Stimulated activated CD4-positive, alpha-beta T cell treated with anti-CD3 and anti-CD28 coated beads, Interleukin-2, amount 100 ng/mL, for 4 hours (primary cell): ENCODE measurements at places on chromosomes 11 and 22.

DNA sequence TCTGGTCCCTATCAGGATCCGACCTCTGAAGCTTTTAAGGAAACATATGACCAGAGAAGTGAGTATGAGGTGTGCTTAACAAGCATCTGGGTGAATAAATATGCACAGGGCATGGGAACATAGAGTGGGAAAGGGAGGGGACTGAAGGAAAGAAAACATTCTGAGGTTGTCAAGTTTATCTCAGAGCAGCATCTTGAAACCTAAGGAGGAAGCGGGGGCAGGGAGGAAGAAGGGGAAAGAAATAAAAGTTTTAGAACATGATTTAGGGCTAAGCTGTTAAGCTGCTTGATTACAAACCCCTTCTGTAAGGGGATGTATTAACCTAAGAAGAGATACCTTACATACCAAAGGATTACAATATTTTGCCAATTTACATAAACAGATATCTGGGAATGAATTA lies 24.0 kb upstream of the SC5D start:
- no peak for DNase-seq

DNA sequence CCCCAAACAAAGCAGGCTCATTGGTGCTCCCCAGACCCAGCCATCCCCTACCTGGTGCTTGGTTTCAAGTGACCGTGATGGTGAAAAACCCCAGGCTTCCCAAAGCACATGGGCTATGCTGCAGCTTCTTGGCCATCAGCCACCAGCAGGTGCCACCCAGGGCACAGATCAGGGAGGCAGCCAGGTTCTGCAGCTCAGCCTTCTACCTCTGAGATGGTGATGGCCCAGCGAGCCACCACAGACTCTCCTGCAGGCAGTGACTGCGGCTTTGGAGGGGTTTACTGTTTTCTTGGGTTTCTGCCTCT lies 70.0 kb upstream of the ALX4 start:
- DNase-seq: no peak

DNA sequence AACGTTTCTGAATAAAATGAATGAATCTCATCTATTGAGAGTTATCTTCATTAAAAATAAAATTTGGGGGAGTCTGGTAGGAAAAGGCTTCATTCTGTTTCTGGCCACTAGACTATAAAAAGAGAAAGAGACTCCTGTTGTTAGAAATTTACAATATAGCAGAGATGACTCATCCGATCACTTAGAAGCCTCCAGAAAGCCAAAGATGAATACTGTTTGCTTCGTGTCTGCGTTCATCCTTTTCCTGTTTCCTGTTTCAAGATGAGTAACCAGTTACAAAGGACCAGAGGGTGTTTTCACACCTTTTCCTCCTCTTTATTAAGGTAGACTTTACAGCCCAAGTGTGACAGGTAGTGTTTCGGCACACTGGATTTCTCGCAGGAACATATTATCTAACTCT lies 1120.7 kb downstream of the LRRC4C start:
- no peak for DNase-seq

GRCh38 chr11:104033134-104033533 lies 3.3 kb upstream of the DDI1 start:
- DNase-seq: no peak

DNA sequence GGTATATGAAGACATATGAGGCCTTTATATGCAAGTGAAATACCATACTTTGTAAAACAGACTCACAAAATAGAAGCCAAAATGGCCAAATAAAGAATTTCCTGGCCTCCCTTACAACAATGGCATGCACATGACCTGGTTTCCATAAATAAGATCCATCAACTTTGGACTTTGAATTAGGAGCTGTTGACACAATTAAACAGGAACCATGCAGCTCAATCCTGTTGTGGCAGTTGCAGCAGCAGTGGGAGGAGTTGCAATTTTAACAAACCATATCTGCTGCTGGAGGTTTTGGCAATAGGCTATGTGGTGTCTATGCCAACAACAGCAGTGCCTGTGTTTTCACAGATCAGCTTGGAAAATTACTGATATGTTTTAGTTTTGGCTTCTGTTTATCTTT lies 818.6 kb downstream of the FAM181B start:
- no peak for DNase-seq

DNA sequence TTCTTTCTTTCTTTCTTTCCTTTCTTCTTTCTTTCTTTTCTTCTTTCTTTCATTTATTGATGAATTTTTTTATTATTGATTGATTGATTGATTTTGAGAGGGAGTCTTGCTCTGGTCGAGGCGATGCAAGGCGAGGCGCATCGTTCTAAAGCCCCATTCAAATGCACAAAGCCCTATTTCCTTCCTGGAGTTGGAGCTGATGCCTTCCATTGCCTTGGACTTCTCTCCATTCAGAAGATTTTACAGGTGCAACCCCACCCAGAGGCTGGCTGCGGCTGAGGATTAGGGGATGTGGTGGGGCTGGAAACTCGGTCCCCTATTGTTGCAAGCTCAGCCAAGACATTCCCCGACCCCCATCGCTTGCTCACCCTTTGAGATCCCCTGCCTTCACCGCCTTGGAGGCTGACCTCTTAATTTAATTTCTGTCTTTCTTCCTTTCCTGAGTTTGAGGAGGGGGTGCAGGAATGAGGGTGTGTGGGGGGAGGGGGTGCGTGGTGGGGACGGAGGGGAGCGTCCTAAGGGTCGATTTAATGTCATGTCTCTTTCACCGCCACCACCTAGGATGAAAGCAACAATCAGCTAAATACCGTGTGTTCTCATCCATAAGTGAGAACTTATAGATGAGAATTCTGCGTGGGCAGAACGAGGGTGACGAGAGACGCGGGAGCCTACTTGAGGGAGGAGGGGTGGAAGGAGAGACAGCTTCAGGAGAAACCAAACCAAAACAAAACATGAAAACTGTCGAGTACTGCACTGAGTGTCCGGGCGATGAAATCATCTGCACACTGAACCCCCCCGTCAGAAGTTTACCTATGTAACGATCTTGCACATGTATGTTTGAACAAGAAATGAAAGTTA lies 3913.9 kb upstream of the OR11H1 start:
- DNase-seq: no peak

DNA sequence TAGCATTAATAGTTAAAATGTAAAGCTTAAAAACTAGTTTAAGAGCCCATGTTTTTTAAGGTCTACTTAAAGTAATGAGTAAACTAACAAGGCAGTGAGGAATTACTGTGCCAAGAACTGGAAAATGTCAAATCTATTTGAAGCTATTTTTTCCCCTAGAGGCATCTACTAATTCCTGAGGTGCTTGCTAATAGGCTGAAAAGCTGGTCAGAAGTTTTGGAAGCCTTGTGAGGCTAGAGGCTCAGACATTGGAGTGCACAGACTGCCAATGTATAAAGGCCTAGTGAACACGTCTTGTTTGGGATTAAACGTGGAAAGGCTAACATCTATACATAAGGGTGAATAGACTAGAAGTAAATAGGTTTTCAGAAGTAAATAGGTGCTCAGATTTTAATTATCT lies 136.5 kb upstream of the C11orf87 start:
- no peak for DNase-seq
